ENCODE measurements at places on chromosomes 7 and 10.
A peak's percentile ranks its signal among the peaks of the same experiment; 100 is the strongest.

GRCh38 chr7:120966961-120967360 lies 16.4 kb downstream of the ING3 start:
- DNase-seq, result no peak

DNA sequence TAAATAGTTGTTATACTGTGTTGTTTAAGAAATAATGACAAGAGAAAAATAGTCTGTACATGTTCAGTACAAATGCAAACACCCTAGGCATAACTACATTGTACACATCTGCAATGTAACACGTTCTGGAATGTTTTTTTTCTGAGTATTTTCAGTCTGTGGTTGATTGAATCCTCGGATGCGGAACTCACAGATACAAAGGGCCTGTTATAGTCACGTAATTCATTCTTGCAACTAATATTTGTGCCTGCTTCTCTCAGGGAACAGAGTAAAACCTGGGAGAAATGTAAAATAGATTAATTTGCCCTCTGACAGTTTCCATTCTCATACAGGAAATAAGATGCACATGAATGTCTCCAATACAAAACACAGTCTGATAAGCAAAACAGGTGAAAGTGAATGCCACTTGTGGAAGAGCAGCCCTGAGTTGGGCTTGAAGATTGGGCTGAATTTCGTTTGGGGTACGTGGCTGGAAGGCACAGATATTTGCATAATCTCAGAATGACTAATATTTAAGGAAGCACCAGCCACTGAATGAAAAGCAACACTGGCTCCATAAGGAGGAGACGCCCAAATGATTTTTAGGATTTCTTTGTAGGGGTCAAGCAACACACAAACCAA lies 19.1 kb downstream of the DENND2A start:
- DNase-seq, result no peak

- no peak for DNase-seq
Observed at GRCh38 chr7:84701524-84702306, 485.1 kb downstream of the SEMA3D start.

DNA sequence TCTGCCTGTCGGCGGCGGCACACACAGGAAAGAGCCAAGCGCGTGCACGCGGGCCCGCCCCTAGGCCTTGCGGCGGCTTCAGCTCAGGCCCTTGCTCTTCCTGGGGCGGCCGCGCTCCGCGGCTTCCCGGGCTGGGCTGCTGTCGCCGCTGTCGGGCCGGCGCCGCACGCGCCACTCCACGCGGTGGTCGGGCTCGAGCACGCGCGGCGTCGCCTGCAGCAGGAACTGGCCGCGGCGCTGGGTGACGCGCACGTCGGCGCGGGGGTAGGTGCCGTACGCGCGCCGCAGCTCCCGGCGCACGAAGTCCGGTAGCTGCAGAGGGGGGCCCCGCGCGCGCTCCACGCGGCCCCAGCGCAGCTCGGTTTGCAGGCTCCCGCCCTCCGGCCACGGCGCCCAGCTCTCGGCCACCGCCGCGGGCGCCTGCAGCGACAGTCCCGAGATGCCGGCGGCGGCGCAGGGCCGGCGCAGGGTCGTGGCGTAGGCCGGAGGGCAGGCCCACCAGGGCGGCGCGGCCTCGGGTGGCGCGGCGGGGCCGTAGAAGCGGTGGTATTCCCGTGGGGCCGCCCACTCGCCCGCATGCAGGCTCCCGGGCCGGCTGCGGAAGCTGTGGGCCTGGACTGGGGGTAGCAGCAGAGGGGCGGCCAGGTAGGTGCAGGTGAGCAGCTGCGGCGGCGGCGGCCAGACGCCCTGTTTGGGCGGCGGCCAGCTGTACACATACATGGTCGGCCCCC lies 804 bp downstream of the C10orf95 start:
- DNase-seq, result peak; percentile 77

DNA sequence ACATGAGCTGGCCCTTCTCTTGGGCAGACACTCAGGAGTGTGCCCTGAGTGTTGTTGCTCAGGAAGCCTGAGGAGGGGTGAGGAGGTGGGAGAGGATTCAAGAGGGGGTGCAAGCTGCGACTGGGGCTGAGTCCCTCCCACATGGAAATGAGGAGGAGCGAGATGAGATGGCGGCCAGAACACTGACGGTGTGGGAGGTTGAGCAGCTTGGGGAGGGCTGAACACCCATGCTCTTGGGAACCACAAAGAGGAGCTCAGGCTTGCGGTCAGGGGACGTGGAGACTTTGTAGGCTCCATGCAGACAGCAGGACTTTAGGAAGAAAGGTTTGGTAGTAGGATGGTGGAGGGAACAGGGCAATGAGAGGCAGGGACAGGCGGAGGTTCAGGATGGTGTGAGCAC lies 163.2 kb upstream of the SHH start:
- no peak for DNase-seq

DNA sequence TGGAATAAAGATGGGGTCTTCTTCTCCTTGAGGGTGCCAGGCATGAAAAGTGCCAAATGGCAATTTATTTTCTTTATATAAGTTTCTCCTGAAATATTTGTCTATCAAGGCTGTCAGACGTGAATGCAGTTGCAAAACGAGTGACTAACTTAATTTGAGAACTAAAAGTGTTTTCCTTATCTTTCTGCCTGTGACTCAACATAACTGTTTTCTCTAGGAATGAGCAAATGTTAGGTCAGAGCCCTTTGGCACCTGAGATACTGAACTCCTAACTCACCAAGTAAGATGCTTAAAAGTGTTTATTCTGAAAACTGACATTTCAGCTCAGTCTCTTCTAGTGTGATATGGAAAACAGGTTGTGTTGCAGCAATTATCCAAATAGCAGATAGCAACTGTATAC lies 197.0 kb downstream of the STK31 start:
- DNase-seq, result no peak

GRCh38 chr7:93601363-93601762 lies 26.8 kb upstream of the CALCR start:
- DNase-seq, result no peak

DNA sequence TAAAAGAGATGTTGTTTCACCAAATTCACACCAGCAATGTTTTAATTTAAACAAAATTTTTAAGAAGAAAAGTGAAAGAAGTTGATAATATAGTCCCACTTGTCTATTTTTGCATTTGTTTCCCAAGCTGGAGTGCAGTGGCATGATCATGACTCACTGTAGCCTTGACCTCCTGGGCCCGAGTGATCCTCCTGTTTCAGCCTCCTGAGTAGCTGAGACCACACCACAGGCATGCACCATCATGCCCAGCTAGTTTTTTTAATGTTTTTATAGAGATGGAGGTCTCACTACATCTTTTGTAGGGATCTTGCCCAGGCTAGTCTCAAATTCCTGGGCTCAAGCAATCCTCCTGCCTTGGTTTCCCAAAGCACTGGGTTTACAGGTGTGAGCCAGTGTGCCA lies 14.1 kb upstream of the NDUFA5 start:
- no peak for DNase-seq

DNA sequence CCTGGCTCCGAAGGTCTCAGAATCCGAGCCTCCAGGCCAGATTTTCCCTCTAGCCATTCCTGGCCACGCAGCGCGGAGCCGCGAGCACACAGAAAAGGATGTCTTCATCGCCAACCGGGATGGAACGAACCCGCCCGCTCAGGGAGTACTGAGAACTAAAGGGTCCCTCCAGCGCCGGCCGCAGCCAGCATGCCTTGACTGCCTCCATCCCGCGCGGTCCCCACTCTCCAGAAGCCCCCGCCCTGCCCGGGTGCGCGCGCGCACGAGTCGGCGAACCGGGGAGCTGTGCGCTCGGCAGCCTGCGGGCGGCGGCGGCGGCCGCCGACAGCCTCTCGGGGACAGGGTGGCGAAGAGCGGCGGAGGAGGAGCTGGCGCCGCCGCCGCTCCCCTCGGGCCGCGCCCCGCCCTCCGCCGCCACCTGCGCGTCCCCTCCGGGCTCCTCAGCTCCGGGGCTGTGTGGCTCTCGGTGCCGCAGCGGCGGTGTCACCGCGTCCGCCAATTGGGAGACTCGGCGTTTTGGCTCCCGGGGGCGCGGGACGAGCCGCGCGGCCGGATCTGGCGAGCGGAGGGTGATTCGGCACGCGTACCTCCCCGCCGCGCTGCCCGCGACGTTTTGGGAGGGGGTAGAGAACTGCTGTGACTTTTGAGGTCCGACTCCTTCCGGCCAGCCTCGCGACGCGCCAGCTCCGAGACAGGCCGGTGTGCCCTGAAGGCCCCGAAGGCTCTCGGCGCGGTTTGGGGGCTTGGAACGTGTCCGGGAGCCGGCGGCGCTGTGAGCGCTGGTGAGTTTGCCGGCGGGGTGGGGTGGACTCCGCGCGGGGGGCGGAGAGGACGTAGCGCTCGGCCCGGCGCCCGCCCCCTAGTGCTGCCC lies 453 bp upstream of the GALNT17 start:
- DNase-seq, result no peak

- no peak for DNase-seq
Observed at GRCh38 chr10:21176934-21177480, 279.9 kb upstream of the NEBL start.

DNA sequence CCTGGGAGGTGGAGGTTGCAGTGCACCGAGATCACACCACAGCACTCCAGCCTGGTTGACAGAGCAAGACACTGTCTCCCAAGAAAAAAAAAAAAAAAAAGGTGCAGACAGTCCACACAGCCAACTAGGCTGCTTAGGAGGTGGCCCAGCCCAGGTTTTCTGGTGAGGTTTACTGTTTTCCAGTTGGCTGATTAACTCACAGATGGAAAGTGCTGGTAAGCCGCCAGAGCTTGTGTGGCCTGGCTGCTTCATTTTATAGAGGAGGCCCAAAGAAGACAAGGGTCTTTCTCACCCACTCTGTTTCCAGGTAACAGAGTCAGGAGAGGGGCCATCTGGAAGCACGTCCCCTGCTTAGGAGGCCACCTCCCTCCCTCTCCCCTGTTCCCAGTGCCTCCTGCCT lies 6.2 kb downstream of the RHBDD2 start:
- no peak for DNase-seq

GRCh38 chr7:19161671-19162070 lies 16.4 kb upstream of the FERD3L start:
- DNase-seq, result no peak

- DNase-seq, result no peak
Observed at GRCh38 chr7:92602352-92603088, 12.3 kb upstream of the FAM133B start.

- DNase-seq, result no peak
Observed at GRCh38 chr10:129935867-129936152, 28.3 kb downstream of the EBF3 start.

DNA sequence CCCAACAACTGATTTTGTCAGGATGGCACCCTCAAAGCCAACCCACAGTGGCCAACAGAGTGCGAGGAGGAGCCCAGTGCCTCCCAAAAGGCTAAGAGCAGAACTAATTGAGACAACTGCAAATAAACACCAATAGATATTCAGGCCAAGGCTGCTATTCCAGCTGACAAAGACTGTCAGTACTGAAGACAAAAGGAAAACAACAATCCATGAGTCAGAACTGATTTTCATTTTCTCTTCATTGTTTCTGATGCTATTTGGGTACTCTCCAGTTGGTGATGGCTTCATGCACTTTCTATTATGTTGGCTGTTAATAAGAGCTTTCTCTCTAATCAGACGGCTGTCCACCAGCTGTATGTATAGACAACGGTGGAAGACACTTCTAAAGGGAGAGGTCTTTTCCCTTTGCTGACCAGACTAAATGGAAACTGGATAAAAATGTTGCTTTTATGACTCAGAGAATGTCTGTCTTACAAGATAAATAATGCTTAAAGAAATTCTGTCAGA lies 515.9 kb downstream of the PARD3 start:
- DNase-seq, result no peak

GRCh38 chr10:62384447-62385081 lies 10.4 kb downstream of the ZNF365 start:
- DNase-seq, result no peak

- no peak for DNase-seq
Observed at GRCh38 chr10:60260321-60260720, 129.4 kb downstream of the ANK3 start.

DNA sequence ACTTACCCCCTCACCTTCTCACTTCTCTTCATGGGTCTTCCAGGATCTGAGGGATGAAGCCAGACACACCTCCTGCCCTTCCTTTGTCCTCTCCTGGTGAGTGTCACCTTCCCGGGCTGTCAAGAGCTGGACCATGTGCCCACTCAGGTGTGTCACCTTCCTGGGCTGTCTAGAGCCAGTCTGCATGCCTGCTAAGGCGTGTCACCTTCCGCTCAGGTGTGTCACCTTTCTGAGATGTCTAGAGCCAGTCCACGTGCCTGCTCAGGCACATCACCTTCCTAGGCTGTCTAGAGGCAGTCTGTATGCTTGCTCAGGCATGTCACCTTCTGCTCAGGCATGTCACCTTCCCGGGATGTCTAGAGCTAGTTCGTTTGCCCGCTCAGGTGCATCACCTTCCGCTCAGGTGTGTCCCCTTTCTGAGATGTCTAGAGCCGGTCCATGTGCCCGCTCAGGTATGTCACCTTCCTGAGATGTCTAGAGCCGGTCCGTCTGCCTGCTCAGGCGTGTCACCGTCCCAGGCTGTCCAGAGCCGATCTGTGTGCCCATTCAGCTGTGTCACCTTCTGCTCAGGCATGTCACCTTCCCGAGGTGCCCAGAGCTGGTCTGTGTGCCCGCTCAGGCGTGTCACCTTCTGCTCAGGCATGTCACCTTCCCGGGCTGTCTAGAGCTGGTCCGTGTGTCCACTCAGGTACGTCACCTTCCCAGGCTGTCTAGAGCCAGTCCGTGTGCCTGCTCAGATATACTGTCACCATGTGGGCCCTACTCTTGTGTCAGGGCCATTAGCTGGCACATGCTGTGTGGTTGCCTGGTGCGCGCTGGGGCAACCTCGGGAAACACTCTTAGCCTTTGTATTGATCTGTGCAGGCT lies 245.3 kb downstream of the EBF3 start:
- no peak for DNase-seq

- DNase-seq, result no peak
Observed at GRCh38 chr7:106216517-106216922, 68.3 kb downstream of the NAMPT start.

DNA sequence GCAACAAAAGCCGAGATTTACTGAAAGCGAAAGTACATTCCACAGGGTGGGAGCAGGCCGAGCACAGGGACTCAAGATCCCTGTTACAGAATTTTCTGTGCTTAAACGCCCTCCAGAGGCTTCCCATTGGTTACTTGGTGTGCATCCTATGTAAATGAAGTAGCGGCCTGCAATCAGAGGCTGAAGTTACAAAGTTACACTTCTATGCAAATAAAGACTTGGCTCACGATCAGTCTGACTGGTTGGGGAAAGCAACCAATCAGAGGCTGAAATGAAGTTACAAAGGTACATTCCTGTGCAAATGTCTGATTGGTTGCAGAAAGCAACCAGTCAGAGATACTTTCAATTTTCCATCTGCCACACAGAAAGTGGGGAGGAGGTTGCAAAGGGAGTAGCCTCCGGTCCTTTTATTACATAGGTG lies 4.1 kb downstream of the ACBD7 start:
- DNase-seq, result no peak

DNA sequence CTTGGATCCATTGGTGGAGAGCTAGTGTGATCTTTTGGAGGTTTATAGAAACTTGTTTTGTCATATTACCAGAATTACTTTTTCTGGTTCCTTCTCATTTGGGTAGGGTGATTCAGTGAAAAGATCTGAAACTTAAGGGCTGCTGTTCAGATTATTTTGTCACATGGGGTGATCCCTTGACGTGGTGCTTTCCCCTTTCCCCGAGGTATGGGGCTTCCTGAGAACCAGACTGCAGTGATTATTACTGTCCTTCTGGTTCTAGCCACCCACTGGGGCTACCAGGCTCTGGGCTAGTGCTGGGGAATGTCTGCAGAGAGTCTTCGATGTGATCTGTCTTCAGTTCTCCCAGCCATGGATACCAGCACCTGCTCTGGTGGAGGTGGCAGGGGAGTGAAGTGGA lies 1030.0 kb downstream of the GRM8 start:
- no peak for DNase-seq

GRCh38 chr10:12214763-12215218 lies 18.8 kb downstream of the CDC123 start:
- DNase-seq, result no peak
